ENCODE measurements at places on chromosomes 1 and 21.

GRCh38 chr1:246954126-246954525 is 22.4 kb upstream of the AHCTF1 start:
- no peak for DNase-seq

DNA sequence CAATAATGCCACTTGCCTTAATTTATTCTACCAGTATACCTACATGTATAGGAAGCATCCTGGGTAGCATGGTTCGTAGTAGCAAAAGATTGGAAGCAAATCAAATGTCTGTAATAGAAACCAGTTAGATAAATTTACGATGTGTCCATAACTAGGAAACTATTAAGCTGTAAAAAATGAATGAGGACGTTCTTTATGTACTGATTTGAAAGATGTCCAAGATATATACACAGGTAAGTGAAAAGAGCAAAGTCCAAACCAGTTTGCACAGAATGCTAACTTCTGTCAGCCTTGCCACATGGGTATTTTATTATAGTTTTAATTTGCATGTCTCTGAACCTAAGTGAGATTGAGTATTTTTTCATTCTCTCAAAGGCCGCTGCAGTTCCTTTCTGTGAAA is 251.8 kb upstream of the IRF2BP2 start:
- no peak for DNase-seq

GRCh38 chr1:61386770-61387169 is 304.4 kb downstream of the NFIA start:
- DNase-seq: no peak

DNA sequence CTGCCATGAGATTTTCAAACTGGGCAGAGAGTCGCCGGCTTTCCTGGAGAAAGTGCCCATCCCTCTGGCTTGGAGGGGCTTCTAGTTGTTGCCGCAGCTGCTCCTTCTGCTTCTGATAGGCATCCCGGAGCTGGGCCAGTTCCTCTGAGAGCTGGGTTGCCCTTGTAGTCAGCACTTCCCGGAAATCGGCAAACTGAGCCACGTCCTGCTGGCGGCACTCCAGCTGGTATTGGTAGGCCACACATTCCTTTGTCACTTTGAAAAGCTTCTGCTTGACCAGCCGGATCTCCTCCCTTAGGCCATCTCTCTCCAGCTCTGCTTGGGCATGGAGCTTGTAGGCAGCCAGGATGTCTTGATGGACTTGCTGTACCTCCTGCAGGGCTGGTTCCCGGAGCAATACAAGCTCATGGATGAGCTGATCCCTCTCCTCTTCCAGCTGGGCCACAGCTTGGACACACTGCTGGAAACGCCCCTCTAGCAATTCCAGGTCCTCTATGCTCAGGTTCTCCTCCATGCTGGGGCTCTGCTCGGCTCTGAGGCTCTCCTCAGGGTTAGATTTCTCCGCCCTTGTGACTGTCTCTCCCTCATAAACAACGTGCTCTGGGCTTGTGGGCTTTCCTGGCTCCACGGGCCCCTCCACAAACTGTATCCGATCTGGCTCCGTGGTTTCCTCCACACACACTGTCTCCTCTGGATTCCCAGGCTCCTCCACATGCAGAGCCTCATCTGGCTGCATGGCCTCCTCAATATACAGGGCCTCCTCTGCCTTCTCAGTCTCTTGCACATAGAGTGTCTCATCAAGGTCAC is 7.3 kb downstream of the SYNC start:
- peak; percentile 48 for DNase-seq

DNA sequence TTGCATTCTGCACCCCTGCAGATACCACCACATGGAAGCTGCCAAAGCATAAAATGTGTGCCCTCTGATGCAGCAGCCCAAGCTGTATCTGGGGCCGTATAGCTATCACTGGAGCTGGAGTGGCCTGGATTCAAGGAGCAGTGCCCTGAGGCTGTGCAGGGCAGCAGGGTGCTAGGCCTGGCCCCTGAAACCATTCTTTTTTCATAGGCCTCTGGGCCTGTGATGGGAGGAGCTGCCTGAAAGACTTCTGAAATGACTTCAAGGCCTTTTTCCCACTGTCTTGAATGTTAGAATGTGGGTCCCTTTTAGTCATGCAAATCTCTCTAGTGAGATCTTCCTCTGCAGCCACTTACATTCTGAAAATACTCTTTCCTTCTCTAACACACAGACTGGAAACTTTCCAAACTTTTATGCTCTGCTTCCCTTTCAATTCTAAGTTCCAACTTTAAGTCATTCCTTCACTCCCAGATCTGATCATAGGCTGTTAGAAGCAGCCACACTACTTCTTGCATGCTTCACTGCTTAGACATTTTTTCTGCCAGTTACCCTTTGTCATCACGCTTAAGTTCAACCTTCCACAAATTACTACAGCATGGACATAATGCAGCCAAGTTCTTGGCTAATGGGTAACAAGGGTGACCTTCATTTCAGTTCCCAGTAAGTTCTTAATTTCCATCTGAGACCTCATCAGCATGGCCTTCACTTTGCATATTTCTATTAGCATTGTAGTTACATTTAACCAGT is 42.4 kb downstream of the DRAM2 start:
- DNase-seq: no peak

- DNase-seq: no peak
Observed at GRCh38 chr1:75614399-75614756, 3.5 kb upstream of the SLC44A5 start.

GRCh38 chr1:61088163-61088974 is 6.0 kb downstream of the NFIA start:
- DNase-seq: no peak

GRCh38 chr1:81582467-81582986 is 218.2 kb upstream of the ADGRL2 start:
- DNase-seq: no peak
